ENCODE measurements at places on chromosomes 12 and 14.

DNA sequence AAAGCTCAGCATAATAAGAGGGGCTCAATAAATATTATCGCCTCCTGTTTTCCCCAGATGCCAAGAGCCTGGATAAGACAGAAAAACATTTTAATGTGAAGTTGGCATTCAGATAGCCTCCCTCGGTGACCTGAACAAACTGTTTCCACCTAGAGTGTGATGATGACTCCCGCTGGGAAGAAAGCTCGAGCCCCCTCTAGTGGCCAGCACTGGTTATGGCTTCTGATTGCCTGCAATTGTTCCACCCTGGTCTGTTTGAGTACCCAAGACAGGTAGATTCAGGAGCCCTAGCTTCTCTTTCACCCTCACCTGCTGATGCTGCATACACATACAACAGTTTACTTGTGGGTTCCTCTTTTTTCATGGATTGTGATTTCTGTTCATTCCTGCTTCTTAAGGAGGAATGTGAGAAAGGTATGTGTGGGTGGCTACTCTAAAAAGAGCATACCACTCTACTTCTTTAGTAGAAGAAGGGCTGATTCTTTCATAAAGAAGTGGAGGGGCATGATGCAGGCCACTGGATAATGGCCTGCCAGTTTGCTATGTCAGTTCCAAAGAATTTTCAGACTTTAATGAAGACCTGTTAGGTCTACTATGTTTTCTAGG is 6.4 kb downstream of the ERG28 start:
- peak; percentile 93 for DNase-seq

- DNase-seq, result no peak
These were observed 101.8 kb upstream of the DIO3 start for GRCh38 chr14:101459551-101459900.

DNA sequence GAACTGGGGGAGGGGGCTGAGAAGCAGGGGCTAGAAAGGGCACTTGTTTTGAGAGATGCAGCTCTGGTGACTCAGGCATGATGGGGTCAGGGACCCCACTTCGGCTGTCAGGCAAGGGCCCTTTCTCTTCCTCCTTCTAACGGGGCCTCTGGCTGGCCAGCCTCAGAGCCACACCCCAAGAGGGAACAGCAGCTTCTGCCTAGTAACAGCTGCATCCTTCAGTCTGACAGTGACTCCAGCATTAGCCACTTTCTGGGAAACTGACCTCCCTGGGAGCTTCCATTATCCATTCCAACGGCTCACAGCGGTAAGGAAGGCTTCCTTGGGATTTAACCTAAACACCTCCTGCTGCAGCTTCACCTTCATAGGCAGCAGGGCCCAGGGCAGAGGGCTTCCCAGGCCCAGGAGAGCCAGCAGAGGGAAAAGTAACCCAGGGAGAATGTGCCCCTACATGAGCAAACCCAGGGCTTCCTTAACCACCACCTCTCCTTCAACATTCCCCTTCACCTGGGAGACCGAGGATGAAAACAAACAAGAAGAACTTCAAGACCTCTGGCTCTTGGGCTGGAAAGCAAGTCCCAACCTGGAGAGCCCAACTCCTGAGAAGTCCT is 2.7 kb downstream of the NCKAP5L start:
- DNase-seq, result peak; percentile 49

DNA sequence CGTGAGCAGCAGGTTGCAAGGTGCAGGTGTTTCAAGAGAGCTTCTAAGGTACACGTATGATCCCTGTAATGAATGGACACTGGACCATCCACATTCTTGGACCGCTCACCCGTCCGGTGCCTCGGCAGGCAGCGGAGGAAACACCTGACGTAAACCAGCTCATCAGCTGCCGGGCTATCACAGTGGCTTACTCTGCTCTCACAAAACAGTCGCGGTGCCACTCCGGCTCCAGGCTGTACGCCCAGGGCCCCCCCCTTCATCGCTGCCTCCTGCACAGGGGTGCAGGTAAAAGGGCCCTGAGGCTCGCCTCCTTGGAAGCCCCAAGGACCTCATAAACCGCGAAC is 436 bp downstream of the VPS33A start:
- DNase-seq, result no peak

DNA sequence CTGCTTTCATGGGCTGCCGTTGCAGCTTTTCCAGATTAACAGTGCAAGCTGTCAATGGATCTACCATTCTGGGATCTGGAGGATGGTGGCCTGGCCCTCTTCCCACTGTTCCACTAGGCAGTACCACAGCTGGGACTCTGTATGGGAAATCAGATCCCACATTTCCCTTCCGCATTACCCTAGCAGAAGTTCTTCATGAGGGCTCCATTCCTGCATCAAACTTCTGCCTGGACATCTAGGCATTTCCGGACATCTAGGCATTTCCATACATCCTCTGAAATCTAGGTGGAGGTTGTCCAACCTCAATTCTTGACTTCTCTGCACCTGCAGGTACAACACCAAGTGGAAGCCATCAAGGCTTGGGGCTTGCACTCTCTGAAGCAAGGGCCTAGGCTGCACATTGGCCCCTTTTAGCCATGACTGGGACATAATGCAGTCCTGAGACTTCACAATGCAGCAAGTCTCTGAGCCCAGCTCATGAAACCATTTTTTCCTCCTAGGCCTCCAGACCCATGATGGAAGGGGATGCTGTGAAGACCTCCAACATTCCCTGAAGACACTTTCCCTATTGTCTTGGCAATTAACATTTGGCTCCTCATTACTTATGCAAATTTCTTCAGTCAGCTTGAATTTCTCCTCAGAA is 863.3 kb downstream of the C12orf50 start:
- DNase-seq, result no peak

DNA sequence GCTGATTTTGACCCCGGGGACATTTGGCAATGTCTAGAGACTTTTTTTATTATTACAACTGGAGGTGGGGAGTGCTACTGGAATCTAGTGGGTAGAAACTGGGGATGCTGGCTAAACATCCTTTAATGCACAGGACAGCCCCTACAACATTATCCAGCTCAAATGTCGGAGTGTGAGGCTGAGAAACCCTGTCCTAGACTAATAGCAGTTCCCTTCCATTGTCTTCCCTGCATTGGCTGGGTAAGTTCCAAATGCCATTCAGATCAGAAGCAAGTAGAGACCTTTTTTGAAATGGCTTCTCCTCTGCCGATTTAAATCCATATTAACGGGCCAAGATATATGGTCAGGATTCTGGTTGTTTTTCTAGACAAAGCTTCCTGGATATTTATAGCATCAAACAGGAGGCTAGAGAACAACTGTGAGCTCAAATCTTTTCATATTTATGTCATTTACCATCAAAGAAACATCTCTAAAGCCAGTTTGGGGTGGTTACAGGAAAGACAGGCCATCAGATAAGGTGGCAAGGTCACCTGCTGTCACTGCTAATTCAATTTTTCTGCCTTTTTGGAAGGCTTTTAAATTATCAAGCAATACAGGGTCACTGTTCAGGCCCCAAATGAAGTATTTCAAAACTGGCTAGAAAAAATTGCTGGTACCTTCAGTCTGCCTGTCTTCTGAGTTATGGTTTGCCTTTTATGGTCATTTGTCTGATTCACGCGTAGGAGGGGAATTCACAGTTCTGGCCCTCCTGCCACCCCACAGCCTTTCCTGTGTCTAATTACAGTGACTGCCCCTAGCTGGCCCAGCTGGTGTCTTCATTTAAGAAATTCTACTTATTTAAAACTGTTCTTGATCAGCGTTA is 20.1 kb upstream of the AKAP5 start:
- DNase-seq, result no peak

DNA sequence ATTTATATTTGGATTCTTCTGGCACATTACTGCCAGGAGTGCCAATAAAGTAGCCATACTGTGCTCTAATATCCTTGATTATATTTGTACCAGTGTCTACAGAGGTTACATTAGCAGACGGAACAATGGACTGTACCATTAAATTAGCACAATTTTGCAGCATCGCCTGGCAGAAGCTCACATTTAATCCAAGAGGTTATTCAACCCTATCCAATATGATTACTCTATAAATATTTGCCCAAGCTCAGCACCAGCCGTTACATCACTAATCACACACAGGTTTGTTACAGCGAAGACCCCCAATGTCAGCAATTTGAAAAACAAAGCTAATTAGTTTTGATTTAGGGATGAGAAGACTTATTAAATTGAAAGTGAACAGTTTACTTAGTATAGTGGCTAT is 16.9 kb upstream of the MGST1 start:
- DNase-seq, result no peak

GRCh38 chr14:61891170-61891569 is 128.9 kb downstream of the SNAPC1 start:
- DNase-seq, result no peak

DNA sequence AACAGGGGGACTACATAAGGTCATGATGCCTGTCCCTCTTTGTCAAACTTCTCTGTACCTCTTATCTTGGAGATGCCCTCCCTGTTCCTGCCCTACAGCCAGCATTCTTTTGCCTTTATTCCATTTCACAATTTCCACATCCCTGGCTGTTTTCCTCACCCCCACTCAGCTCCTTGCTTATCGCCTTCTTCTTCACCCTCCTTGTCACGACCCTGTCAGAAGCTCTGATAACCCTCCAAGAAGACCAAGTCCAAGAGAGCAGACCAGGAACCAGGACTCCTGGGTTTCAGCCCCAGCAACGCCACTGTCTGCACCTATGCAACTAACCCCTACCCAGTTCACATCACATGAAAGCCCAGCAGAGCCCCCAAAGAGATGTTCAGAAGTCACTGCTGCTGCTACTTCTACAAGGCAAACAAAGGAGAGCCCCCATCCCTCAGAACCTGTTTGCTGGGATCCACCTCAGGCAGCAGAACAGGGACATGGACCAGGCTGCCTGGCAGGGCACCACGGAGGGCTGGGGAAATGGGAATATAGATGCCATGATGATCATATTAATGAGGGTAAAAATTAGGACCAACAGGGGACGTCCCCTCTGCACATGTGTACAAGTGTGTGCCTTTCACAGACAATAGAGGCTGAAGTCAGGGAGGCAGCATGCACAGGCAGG is 92.8 kb downstream of the SINHCAF start:
- no peak for DNase-seq

DNA sequence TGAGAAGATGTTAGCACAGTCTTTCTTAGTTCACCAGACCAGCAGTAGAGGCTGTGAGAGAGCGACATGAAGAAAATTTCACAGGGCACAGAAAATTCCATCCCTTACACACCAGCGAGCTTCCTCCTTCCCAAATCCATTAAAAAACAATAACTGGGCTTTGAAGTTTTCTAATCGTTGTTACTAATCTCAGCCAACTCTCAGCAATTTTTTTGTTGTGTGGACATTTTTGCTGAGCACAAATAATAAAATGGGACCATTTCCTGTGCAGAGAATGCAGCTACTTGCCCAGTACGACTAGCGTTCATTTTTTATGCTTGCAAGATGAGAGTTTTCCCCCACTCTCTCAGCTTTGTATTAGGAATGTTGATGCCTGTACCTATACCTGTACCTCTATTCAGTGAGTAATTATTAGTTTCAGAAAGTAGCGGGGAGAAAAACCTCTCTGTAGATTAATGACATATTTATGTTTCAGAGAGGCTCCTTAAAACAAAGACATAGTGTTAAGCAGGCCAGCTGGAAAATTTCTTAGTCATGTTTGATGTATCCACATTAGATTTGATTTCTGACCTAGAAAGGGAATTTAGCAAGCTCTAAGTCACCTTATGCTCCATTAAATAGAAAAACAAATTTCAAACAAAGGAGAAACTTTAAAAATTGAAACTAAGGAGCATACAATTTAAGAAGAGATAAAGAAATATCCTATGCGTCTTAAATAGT is 146.5 kb downstream of the SRGAP1 start:
- DNase-seq, result no peak

- peak; percentile 71 for DNase-seq
These were observed at the start of gene ISM2 for GRCh38 chr14:77498120-77498979. TSS of gene ISM2 (minus strand) at chr14:77498816. CDS start at chr14:77498793, 23 bp downstream.

DNA sequence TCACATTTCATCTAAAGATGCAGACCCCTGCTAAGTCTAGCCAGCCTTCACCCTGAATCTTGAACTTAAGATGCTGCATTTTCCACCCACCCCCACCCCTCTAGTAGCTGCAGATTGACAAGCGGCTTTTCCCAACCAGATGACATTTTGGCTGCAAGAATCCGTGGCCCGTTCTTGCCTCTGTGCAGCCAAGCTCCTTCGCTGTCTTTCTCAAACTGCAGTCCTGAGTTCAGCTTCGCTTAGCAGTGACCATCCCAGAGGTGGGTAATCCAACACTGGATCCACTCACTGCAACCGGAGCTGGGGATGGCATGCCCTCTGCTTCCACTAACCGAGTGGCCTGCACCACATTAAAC is 765 bp upstream of the NFYB start:
- DNase-seq, result no peak

DNA sequence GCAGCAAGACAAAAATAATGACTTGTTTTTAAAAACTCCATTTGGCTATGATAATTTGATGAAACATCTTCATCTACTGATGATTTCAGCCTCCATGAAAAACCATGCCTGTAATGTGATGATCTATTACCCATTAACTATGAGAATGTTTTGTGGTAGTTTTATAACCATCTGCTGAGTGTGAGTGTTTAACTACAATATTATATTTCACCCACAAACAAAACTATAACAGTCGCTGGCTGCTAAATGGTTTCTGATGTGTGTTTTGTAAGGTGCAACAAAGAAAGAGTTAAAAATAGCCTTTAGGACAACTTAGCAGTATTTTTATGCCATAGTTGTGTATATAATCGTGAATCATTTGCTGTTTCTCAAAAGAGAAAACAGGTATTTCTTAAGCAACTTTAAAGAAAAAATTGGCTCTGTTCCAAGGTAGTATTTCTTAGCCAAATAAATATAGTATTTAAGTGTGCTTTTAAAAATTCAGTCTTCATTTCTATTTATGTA is 4.9 kb downstream of the PTHLH start:
- DNase-seq, result no peak

GRCh38 chr12:100114574-100114973 is 28.1 kb downstream of the BLTP3B start:
- no peak for DNase-seq

- no peak for DNase-seq
These were observed 1.4 kb downstream of the SYNE3 start for GRCh38 chr14:95515080-95515489.

GRCh38 chr12:21985155-21985554 is 43.9 kb upstream of the ABCC9 start:
- DNase-seq, result no peak
